ENCODE measurements at places on chromosomes 11 and 22.

DNA sequence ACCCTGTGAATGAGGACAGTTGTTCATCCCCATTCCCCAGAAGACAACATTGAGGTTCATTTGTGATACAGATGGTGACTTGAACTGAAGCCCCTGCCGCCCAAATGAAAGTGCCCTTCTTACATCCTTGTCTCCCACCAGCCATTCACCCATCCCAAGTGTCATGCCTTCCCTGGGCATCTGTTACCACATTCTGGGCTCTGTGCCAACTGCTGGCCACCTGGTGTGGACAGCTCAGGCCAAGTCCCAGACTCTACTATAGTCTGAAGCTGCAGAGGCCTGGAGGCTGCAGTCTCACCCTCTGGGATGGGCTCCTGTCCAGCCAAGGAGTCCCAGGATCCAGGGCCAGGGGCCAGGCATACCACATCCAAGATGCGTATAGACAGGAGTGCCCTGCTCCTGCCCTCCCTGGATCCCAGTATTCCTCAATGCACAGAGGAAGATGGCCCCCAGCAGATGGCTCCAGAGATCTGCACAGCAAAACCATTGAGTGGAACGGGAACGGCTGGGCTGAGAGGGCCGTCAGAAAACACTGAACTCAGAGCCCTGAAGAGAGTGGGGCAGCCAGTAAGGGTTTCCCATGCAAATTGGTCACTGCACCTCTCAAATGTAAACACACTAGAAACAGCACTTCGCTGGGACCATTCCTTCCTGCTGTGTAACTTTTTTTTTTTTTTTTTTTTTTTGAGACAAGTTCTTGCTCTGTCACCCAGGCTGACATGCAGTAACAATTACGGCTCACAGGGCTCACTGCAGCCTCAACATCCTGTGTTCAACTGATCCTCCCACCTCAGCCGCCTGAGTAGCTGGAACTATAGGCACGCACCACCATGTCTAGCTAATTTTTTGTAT, 22.8 kb downstream of the ARRB1 start:
- peak; percentile 65 for DNase-seq

GRCh38 chr22:44259366-44260215, 53.2 kb downstream of the SHISAL1 start:
- DNase-seq: no peak

GRCh38 chr22:43541022-43541421, 129.2 kb downstream of the MPPED1 start:
- no peak for DNase-seq

DNA sequence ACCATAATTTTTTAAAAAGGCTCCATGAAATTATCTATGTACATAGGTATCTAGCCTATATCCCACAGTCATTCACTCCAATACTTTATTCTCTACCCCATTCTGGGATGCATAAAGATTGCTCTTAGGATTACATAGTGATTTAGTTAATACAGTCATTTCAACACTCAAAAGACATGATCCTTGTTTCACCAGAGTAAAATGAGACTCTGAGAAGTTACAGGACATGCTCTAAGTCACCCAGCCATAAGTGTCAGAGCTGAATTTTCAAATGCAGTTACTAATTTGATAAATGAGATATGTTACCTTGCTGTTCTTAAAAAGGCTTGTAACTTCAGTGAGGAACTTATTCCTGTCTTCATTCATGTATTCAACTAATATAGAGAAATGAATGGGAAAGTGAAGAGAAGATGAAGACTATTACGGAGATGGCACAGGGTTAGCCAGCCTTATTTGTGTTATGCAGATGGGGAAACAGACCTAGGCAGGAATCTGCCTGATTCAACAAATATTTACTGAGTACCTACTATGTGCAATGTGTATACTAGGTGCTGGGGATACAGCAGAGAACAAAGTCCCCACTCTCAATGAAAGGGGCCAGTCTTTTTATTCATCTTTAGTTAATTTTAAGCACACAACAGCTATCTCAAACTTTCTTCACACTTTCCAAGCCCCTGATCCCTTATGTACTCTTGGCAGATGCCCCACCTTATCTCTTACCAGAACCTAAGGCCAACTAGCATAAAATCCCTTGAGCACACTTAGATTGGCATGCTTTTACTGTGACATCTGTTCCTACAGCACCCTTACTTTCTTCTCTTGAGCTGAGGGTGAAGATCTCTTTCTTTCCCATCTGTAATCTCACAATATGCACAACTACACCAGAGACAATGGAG, 21.6 kb downstream of the MAPK1 start:
- no peak for DNase-seq

DNA sequence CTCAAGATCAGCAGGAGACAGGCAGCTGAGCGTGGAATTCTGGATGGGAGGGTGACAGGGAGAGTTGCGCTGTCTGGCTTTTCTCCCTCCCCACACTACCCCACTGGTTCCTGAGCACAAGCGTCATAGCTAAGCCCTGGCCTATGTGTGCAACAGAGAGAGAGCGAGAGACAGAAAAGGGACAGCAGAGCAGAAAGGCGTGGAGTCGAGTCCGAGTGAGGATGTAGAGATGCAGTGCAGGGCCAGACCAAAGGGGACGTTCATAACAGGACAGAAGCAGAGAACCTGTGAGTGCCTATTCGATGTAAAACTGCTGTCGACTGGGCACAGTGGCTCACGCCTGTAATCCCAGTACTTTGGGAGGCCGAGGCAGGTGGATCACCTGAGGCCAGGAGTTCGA, 94.0 kb upstream of the TMEM45B start:
- no peak for DNase-seq

GRCh38 chr11:119882316-119882715, 153.3 kb upstream of the NECTIN1 start:
- DNase-seq: no peak

DNA sequence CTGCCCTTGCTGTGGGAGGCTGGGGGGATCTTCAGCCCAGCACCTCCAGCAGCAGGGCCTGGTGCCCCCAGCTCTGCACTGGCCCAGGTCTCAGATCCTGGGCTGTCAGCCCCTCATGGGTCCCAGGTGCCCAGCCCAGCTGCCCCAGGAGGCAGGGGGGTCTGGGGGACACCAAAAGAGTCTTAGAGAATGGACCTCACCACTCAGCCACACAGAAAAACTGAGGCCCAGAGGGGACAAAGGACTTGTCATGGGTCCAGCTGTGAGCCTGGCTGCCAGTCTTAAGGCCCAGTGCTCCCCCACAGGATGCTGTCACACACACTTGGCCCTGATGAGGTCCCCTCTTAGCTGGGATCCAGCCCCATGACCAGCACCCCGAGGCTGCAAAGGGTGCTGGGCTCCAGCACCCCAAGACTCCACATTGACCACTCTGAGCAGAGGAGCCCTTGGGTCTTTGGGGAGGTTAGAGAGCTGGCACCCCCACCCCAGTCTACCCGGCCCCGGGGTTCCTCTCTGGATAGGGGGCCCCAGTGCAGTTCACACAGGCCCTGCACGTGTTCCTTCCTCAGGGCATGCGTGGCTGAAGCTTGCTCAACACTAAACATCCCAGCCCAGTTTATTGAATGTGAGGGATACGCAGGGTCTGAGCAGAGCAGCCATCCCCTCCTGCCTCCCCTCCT, 54.4 kb downstream of the IGLL5 start:
- DNase-seq: no peak

DNA sequence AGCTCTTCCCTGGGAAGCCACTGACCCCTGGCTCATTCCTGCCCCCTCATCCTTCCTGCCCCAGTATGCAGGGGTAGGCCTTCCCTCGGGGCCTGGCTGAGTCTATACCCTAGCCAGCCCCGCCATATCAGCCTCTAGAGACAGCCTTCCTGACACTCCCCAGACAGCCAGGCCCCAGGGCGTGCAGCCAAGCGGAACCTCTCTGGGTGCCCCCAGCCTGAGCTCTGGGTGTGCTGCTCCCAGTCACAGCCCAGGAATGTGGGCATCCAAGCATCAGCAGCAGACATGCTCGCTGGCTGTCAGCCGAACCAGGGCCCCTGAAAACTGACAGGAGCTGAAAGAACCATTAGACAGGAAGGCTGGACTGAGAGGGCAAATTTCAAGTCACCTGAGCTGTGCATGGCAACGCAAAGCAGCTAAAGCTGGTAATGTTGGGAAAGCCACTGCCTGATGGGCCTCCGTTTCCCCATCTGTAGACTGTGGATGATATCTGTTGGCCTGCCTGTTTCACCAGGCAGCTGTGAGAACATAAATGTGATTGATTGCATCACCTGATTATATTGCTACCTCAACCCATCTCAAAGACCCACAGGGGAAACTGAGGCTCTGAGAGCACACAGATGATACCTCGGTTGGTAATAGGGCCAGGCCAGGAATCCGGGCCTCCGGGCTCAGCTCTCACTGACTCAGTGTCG, 93.2 kb downstream of the LRRC32 start:
- DNase-seq: no peak

DNA sequence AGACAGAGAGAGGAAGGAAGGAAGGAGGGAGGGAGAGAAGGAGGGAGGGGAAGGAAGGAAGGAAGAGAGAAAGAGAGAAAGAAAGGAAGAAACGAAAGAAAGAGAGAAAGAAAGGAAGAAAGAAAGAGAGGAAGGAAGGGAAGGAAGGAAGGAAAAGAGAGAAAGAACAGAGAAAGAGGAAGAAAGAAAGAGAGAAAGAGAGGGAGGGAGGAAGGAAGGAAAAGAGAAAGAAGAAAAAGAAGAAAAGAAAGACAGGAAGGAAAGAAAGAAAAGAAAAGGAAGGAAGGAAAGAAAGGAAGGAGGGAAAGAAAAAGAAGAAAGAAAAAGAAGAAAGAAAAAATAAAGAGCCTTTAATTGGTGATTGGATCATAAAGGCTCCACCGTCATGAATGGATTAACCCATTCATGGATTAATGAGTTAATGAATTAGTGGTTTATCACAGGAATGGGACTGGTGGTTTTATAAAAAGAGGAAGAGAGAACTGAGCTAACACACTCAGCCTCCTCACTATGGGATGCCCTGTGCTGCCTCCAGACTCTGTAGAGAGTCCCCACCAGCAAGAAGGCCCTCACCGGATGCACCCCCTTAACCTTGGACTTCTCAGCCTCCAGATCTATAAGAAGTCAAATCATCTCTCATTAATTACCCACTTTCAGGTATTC, 9.0 kb upstream of the PLAAT2 start:
- DNase-seq: no peak

GRCh38 chr11:129703846-129704245, 111.8 kb upstream of the TMEM45B start:
- no peak for DNase-seq

DNA sequence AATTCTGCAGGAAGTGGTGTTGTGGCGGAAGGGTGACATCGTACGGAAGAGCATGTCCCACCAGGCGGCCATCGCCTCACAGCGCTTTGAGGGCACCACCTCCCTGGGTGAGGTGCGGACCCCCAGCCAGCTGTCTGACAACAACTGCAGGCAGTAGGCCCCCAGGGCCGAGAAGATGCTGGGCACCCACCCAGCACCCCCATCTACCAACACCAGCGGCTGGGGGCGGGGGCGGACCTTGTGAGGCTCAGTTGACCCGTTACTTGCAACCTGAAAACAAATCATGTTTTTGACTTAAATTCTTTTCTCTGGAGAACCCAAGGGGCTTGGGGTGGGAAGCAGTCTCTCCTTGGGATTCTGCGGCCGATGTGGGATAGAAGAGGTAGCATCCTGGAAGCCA, 7.7 kb downstream of the THYN1 start:
- no peak for DNase-seq

DNA sequence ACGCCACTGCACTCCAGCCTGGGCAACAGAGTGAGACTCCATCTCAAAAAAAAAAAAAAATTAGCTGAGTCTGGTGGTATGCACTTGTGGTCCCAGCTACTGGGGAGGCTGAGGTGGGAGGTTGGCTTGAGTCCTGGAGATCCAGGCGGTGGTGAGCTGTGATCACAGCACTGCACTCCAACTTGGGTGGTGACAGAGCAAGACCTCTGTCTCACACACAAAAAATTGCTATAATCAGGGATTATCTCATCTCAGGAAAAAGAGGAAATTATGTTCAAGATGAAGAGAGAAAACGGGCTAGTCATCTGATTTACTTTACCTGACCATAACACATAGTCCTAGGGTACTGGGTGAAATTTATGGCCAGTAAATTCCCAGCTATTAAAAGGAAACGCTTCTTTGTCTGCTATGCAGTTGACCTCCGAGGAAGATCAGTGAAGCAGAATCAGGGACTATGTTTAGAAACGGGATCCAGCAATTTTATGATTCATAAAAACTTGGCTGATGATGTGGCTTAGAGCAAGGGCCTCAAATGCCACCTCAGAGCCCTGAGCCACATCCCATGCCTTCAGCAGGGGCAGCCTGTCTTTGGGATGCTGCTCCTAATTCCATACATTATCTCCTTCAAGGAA, 386.2 kb downstream of the NTM start:
- DNase-seq: no peak

GRCh38 chr11:44011797-44012196, 36.0 kb upstream of the ACCSL start:
- DNase-seq: no peak

- no peak for DNase-seq
Observed at GRCh38 chr11:58659910-58660570, 37.6 kb downstream of the CNTF start.

DNA sequence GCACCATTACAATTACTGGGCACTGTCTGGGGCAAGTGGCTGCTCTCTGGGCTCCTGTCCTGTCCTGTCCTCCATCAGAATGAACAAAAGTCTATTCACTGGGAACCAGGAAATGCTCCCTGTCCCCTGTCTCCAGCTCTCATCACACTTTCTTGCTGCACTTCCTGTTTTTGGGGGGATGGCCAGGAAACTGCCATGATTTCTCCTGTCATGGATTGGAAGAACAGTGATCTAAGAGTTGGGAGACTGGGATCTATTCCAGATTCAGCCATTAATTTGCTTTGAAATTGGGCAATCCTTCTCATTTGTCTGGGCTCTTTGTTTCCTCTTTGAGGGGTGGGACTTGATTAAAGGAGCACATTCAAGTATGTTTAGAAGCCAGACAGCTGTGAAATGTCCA, 61.4 kb upstream of the KIRREL3 start:
- DNase-seq: no peak

DNA sequence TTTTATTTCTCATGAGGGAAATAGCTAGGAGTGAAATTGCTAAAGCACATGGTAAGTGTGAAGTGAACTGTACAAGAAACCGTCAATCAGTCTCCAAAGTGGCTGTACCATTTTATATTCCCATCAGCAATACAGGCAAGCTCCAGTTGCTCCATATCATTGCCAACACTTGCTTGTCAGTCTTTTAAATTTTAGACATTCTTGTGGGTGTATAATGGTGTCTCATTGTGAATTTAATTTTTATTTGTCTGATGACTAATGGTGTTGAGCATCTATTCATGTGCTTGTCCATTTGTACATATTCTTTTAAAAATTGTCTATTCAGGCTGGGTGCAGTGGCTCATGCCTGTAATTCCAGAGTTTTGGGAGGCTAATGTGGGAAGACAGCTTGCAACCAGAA, 34.1 kb upstream of the SMCO4 start:
- DNase-seq: no peak

DNA sequence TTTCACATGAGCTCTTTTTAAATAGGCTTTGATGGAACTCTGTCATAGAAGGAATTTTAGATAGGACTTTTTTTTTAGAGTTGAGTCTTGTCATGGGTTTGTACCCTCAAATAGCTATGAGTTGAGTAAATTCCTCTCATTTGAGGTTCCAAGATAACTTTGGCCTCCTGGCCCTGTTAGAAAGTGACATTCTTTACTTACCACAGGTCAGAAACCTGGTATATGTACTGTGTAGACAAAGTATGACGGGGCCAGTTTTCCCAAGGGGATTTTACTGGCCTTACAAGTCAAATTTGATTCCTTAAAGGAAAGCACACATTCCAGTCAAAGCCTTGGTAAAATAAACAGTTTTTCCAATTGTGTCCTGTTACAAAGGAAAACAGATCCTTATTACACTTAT, 729.3 kb upstream of the LUZP2 start:
- no peak for DNase-seq

Measured in NCI-H187 (cell line).